Thoracic aorta endothelial cell (primary cell): ENCODE measurements at places on chromosomes 5 and 9. TPM values are rescaled to one million over a fixed set of nuclear protein-coding genes. Genes with fewer than 3 reads are reported as not detected.

CTSL gene
- total RNA-seq: 92.6 and 121 TPM in 2 replicates

ZBTB26 gene
- total RNA-seq: 6.0 and 6.3 TPM in 2 replicates

PCDHGA8 gene
- 0.72 and 1.6 TPM in 2 replicates for total RNA-seq

F2RL2 gene
- 0.29 and 0.80 TPM in 2 replicates for total RNA-seq

PKN3 gene
- total RNA-seq: 20.6 and 31.9 TPM in 2 replicates

EIF4E1B gene
- total RNA-seq: not detected in 2 replicates

GABRG2 gene
- not detected in 2 replicates for total RNA-seq

ZBED3 gene
- 3.8 and 4.7 TPM in 2 replicates for total RNA-seq

AJM1 gene
- total RNA-seq: 0.66 and 0.72 TPM in 2 replicates

CREBRF gene
- 12.5 and 13.6 TPM in 2 replicates for total RNA-seq

STPG3 gene
- not detected in 2 replicates for total RNA-seq

ECM2 gene
- 0.07 and 0.27 TPM in 2 replicates for total RNA-seq

TXNDC8 gene
- not detected in 2 replicates for total RNA-seq

BDP1 gene
- 54.5 and 56.4 TPM in 2 replicates for total RNA-seq

VLDLR gene
- 5.1 and 8.8 TPM in 2 replicates for total RNA-seq

CRHBP gene
- total RNA-seq: not detected in 2 replicates

RABEPK gene
- total RNA-seq: 21.3 and 25.2 TPM in 2 replicates

CSF1R gene
- total RNA-seq: not detected in 2 replicates

TRPM3 gene
- total RNA-seq: 3.1 and 6.1 TPM in 2 replicates

HMCN2 gene
- total RNA-seq: under 0.01 and 0.07 TPM in 2 replicates

DMXL1 gene
- total RNA-seq: 57.5 and 63.3 TPM in 2 replicates

AGXT2 gene
- not detected in 2 replicates for total RNA-seq

C5orf52 gene
- not detected in 2 replicates for total RNA-seq

LHX6 gene
- total RNA-seq: under 0.01 and 0.29 TPM in 2 replicates

DBH gene
- total RNA-seq: not detected in 2 replicates

ADAMTS13 gene
- total RNA-seq: 0.53 and 0.57 TPM in 2 replicates

FBN2 gene
- 7.7 and 208 TPM in 2 replicates for total RNA-seq

MRPL36 gene
- total RNA-seq: 37.5 and 44.5 TPM in 2 replicates

OCLN gene
- 13.4 and 14.1 TPM in 2 replicates for total RNA-seq

C5orf24 gene
- total RNA-seq: 79.9 and 84.0 TPM in 2 replicates

PCDHA4 gene
- total RNA-seq: 0.22 and 0.27 TPM in 2 replicates

PFN3 gene
- not detected in 2 replicates for total RNA-seq

ALDH7A1 gene
- total RNA-seq: 62.4 and 71.1 TPM in 2 replicates

SECISBP2 gene
- 38.3 and 41.5 TPM in 2 replicates for total RNA-seq

SURF2 gene
- total RNA-seq: 10.6 and 14.2 TPM in 2 replicates

ZNF346 gene
- 26.3 and 33.2 TPM in 2 replicates for total RNA-seq

SOWAHA gene
- not detected in 2 replicates for total RNA-seq
